Retinal pigment epithelial cell (primary cell): ENCODE measurements at places on chromosomes 13 and 19.
A peak's percentile ranks its signal among the peaks of the same experiment; 100 is the strongest.

GRCh38 chr13:103614761-103615160 lies 548.5 kb upstream of the SLC10A2 start:
- DNase-seq, result no peak

- DNase-seq, result no peak
Measured at GRCh38 chr19:29515233-29515619, 10.6 kb upstream of the VSTM2B start.

GRCh38 chr13:37375071-37375470 lies 223.5 kb downstream of the POSTN start:
- no peak for DNase-seq

GRCh38 chr13:21231426-21231940 lies 55.0 kb downstream of the MRPL57 start:
- DNase-seq, result no peak

GRCh38 chr19:2676823-2677222 lies 25.7 kb downstream of the GNG7 start:
- DNase-seq, result no peak

DNA sequence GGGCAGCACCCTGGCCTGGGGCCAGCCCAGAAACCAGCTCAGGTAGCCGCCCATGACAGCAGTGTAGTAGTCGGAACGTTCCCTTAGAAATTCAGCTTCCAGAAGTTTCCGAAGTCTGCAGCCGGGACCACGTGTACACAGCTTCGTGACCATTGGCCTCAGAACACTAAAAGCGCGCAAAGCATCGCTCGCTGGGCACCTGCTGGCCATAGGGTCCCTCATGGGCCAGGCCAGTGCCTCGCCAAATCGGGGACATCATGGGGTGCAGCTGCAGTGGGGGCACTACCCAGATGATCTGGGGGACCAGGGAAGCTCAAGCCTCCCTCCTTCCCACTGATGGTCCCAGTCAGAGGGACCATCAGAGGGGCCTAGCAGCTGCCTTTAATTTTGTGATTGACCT lies 384.5 kb downstream of the MTUS2 start:
- DNase-seq, result no peak

DNA sequence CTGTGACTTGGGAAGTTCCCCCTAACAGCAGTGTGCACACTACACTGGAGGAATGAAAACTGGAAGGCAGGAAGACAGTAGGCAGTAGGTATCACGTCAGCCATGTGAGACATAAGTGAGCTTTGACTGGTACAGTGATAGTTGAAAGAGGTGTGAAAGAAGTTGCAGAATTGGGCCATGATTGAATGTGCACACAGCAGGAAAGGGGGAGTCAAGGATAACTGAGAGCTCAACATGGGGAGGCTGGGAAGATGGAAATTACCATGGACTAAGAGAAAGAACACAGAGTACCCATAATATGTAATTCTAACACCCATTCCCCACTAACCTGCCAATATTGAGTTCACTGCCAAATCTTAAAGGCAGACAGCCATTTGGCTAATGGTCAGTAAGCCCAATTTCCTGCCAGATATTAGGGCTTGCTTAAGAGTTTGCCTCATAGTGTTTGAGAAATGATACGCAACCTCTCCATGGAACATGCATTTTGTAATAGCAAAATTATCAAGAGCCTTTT lies 321.7 kb downstream of the DCT start:
- DNase-seq, result no peak

- DNase-seq, result no peak
Measured at GRCh38 chr19:52941941-52942385, 18.7 kb upstream of the ZNF888 start.

GRCh38 chr19:33450689-33451088 lies 70.9 kb downstream of the PEPD start:
- no peak for DNase-seq

DNA sequence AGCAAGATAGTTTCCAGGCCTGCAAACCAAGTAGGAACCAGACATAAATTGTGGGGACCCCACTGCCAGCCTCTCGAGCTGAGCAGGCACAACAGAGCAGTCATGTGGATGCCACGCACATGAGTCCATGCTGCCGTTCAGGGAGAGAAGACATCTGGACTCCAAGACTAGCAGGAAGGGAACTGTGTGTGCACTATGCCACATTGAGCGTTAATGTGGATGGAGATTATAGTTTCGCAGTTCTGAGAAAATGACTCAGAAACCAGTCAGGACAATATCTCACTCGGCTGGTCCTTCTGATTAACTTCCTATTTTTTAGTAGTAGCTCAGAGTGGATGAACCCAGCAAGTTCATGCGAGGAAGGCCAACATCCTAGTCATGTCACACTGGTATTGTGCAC lies 124.9 kb downstream of the CRYL1 start:
- peak; percentile 27 for DNase-seq

DNA sequence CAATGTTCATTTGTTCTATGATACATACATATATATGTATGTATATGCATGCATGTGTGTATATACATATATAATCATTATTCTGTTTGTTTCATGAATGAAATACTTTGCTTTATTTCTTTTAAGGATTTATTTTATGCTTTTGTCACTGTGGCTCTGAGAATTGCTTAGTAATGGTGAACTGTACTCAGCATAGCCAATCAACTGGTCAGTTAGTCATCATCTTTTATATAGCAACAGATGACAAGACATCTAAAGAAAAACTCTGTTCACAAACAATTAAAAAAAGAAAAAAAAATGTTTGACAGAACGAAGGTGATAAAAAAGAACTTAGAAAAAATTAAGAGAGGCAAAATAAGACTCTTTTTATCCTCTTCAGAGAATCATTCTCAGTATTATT lies 1440.3 kb downstream of the PCDH9 start:
- DNase-seq, result no peak

DNA sequence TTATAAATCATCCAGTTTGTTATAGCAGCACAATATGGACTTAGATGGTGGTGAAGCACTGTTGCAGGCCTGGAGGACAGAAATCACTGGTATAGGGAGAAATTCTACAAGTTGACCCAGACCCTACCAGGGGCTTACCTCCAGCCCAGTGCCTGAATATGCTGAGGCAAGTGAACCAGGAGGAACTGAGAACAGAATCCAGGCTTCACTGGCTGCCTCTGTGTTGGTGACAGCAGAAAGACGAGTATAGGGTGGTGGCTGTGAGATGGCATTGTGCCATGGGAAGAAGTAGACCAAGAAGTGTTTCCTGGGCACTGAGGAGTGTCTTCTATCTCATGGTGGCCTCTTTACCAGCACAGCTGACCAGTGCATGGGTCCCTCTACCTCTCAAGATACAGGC lies 15.9 kb upstream of the EID2 start:
- DNase-seq, result no peak

GRCh38 chr13:112170823-112171569 lies 104.0 kb downstream of the SOX1 start:
- DNase-seq, result no peak

DNA sequence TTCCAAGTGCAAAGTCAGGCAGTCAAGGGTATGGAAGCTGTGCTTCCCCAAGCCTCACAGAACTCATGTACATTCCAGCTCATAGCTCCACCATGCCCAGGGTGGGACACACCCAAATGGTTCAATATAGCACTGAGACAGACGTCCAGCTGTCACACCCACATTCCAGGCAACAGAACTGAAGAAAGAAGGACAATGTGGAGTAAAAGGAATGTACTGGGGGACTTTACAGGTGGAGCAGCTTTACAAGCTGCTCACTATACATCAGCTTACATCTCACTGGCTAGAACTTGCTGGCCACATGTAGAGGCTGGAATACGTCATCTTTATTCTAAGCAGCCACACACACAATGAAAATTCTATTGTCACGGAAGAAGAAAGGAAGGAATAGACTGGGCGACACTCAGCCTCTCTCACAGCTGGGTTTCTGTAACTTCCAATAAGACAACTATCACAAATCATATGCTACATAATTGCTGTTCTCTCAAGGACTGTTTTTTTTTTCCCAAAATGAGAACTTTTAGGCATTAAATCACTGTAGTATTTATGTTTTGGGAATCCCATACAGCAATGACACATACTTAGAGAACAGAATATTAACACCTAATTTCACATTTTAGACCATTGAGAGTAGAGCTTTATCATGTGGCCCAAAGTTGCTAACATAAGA lies 86.1 kb downstream of the KLF12 start:
- DNase-seq, result no peak

DNA sequence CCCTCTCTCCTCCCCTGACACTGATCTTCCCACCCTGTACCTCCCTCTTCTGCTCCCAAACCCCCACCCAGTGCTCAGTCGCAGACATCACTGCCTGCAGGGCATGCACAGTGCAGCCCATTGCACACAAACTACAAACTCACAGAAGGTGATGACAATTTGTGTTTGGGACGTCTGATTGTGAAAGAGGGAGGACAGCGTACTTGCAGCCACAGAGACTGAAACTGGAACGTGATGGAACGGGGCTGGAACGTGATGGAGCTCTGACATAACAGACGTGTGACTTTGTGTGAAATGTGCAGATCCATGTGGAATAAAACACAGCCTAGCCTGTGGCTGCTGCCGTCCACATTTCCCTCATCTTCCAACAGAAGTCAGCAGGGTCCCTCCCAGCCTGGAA lies 57.3 kb upstream of the CEACAM8 start:
- no peak for DNase-seq

GRCh38 chr19:38134540-38135149 lies 89.4 kb downstream of the DPF1 start:
- DNase-seq, result no peak

DNA sequence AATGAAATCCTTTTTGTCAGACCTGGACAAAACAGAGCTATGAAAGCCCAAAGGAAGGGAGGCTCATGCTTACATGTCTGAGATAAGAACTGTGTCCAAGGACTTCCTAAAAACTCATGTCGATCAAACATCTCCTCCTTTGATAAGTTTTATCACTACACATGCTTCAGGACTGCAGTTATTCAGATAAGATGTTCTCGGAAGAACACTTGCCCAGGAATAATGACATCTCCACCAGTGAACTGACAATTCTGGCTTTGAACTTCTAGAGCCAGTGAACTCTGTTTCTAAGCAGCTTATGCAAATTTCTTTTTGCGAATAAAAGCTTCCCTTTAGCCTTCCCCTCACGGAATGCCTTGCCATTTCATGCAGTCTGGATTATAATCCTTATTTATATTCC lies 561.6 kb downstream of the TBC1D4 start:
- DNase-seq, result no peak

GRCh38 chr13:113137691-113138298 lies 15.2 kb downstream of the F10 start:
- DNase-seq, result no peak

- DNase-seq, result no peak
Measured at GRCh38 chr13:46010148-46010547, 42.4 kb downstream of the ZC3H13 start.

DNA sequence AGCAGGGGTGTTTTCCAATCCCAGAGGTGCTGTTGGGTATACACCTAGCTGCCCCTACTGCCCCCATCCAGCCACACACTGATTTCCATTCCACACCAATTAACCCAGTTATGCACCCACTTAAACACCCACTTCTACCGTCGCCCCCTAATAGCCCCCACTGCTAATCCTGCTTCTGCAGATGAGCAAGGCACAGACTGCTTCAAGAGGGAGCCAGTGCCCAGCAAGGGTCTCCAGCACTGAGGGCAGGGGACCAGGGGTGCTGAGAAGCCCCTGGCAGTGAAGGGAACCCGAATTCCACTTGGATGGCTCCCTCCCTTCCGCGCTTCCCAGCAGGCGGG lies 1.2 kb downstream of the FXYD7 start:
- no peak for DNase-seq

DNA sequence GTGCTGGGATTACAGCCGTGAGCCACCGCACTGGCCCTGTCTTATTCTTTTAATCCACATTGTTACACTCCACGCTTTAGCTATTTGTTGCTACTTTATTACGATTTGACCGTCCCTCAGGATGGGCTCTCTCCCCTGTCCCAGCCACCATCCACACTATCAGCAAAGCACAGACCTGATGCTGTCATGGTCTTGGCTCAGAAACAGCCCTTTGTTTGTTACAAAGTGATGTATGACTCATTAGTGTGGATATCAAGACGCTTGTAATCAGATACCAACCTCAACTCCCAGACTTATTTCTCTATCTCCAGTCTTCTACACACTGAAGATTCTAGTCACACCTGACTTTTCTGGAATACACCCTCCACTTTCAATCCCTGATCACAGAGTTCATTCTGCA lies 84.6 kb upstream of the FREM2 start:
- DNase-seq, result peak; percentile 25

GRCh38 chr13:100798739-100799361 lies 124.3 kb upstream of the TMTC4 start:
- no peak for DNase-seq

DNA sequence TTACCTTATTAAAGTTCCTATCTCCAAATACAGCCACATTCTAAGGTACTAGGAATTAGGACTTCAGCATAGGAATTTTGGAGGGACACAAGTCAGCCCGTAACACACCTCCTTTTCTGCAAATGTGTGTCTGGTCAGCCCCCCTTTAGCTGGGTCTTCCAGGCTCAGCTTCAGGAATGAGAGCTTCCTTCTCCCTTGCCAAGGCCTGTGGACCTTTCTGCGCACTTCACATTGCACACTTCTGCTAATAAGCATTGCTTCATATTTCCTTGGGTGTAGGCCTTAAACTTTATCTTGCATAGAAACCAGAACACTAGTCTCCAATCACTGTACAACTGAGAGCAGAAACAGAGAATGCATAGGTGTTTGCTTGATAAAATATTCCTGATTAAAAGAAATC lies 4.5 kb upstream of the STK24 start:
- no peak for DNase-seq

- no peak for DNase-seq
Measured at GRCh38 chr13:63305641-63306133, 1890.0 kb upstream of the PCDH20 start.

DNA sequence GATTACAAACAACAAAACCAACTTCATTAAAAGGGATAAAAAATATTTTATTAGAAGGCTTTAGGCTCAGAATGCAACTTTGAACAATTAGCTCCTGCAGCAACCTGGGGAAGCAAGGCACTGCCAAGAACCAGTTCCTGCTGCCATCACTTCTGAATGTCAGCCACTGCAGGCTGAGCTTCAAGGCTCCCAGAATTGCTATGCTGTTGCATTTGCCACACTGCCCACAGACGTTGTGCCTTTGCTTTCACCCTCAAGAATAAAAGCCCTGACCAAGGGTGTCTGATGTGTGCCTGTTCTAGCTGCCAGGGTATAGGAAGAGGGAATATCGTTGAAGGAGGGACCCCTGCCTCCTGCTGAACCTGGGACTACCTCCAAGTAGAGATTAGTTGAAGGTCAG lies 238.4 kb downstream of the ITGBL1 start:
- DNase-seq, result no peak

GRCh38 chr13:99265162-99265800 lies 7.1 kb upstream of the GPR18 start:
- DNase-seq, result no peak

DNA sequence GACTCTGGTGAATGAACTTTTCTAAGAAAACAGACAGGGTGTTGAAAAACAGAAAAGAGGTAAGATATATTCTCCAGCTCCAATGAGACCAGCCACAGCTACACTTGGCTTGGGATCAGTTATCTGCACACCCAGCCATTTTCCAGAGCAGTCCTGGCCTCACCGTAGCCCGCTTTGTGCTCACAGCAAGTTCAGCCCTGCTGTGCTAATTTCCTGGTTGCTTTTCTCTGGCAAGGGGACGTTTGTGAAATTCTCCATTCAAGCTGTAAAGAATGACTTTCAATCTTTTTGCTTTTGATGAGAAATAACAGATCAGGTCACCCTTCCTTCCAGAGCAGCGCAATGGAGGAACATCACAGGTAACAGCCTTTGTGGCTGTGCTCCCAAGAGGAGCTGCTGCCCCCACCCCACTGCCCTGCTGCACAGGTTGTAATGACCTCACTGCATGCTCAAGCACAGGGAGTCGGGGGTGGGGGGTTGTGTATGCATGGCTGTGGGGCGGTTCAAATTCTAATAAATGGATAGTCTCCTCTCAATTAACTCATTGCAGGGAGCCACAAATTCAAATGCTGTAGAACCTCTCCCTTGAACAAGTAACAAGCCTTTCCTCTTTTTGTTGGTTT lies 516.6 kb upstream of the NBEA start:
- no peak for DNase-seq
